Activated T-cell treated with anti-CD3 and anti-CD28 coated beads for 24 hours (primary cell): ENCODE measurements at places on chromosomes 1 and 21.

DNA sequence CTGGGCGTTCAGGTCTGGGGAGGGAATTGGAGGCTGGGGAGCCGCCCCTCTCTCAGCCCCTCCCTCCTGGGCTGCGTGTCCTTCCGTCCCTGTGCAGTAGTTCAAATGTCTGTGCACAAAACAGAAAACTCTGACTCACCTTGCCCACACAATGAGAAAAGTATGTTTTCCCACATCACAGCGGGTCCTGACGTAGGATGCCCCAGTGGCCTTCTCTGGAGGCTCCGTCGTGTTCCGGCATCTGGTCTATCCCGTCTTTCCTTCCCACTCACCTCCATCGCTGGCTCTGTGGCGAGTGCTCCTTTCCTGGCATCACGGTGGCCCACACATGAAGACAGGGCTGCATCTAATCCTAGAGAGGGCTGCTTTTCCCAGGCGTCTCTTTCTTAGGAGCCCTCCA lies 224.0 kb downstream of the KAZN start:
- DNase-seq = no peak

- DNase-seq = no peak
Measured at GRCh38 chr1:94037392-94038229, 83.3 kb downstream of the ABCA4 start.

- peak; percentile 60 for DNase-seq
Measured at GRCh38 chr1:32981003-32981901, 16.6 kb upstream of the RNF19B start.

DNA sequence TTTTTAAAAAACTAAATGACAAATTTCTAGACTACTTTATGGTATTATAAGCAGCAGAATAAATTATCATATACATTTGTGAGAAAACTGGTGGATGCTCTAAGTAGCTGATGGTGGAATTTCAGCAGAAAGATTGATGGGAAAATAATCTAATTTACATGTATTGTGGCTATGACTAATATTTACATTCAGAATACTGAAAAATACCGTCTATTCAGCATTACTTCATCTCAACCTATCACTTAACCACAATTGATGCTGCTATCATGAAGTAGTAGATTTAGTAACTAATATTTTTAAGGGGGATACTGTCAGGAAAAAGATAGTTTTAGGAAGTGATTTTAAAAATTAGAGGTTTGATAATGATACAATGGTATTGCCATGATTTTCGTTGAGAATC lies 137.9 kb downstream of the IFI44 start:
- DNase-seq = no peak

DNA sequence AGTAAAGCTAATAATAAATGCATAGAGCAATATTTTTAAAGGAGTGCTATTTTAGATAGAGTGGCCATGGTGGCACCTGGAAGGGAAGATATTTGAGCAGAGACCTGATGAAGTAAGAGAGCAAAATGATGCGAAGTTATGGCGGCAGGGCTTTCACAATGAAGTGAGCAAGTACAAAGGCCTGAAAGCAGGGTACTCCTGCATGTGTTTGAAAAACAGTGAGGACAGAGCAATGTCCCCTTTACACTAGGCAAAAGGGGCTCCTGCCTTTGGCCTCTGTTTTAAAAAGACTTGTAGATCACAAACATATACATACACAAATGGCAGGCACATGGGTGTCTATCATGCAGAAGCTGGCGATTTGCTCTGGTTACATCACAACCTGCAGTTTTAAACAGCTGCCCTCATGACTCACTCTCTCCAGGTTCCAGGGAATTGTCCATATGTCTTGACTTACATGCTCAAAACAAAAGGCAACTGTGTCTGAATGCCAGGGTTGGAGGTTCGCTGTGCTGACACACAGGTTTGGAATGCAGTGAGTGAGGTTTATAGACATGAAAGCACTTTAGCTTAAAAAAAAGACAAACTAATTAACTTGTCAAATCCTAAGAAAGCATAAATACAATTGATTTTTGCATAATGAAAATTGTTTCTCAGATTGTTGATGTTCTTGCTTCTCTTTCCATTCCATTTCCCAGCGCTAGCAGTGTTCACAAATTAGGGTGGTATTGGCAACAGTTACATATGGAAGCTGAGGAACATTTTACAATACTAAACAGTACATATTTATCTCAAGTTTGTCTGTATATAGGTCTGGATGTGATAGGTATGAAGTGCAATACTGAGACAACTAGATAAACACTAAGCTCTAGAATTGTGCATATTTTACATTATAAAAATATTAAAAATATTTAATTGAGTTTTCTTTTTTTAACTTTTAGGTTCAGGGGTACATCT lies 313.9 kb downstream of the BARHL2 start:
- no peak for DNase-seq

- no peak for DNase-seq
Measured at GRCh38 chr1:190399233-190399632, 78.4 kb downstream of the BRINP3 start.

- DNase-seq = no peak
Measured at GRCh38 chr1:234921266-234922062, 207.2 kb downstream of the TOMM20 start.

- no peak for DNase-seq
Measured at GRCh38 chr1:65825741-65826140, 33.0 kb downstream of the PDE4B start.

DNA sequence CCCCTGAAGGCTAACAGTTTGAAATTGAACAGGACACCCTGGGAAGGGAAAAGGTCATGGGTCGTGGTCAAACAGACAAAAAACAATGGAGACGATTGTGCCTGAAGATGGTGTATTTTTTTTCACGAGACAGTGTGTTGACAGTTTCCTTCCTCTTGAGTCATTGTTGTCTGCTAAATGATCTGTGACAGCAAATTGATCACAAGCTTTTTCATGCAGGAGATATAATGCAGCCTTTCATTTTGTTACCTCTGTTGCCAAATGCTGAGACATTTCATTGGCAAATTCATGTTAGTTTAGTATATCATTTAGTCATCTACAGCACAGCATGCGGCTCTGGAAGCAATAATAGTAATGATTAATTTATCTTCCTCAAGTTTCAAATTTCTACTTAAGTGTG lies 27.7 kb downstream of the UBE2U start:
- no peak for DNase-seq

GRCh38 chr1:16349847-16350406 lies 2.4 kb downstream of the FBXO42 start:
- DNase-seq = no peak

DNA sequence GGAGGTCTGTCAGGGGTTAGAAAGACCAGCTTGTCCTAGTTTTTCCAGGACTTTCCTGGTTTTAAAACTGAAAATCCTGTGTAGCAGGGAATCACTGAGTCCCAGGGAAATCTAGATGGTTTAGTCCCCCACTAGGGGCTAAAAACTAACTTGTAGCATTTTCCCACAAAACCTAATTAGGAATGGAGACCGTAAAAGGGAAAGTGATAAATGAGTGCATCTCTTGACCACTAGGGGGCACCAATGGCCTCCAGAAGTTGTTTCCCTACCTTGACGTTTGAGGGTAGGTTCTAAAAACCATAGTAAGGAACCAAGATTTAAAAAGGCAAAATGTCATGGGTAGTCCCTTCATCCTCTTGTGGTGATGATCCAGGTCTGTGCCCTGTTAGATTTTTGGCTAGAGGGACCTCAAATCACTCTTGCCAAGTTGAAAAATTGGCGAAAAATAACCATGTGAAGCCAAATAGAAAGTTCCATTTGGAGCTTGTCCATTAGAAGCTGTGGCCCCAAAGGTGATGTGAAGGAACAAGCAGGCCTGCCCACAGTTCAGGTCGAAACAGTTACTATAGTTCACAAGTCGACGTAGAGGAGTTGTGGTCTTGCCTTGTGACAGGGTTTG lies 24.5 kb downstream of the CLIC6 start:
- DNase-seq = peak; percentile 33

GRCh38 chr1:162390396-162391185 lies 9.1 kb downstream of the C1orf226 start:
- DNase-seq = no peak

- DNase-seq = no peak
Measured at GRCh38 chr21:20377250-20377649, 621.0 kb upstream of the NCAM2 start.

- no peak for DNase-seq
Measured at GRCh38 chr1:55650444-55650843, 435.3 kb upstream of the USP24 start.

- no peak for DNase-seq
Measured at GRCh38 chr1:228902781-228903433, 167.6 kb downstream of the RHOU start.

- DNase-seq = no peak
Measured at GRCh38 chr1:19011845-19012231, 55.4 kb upstream of the IFFO2 start.

- DNase-seq = no peak
Measured at GRCh38 chr1:202565890-202566602, 144.2 kb downstream of the SYT2 start.

DNA sequence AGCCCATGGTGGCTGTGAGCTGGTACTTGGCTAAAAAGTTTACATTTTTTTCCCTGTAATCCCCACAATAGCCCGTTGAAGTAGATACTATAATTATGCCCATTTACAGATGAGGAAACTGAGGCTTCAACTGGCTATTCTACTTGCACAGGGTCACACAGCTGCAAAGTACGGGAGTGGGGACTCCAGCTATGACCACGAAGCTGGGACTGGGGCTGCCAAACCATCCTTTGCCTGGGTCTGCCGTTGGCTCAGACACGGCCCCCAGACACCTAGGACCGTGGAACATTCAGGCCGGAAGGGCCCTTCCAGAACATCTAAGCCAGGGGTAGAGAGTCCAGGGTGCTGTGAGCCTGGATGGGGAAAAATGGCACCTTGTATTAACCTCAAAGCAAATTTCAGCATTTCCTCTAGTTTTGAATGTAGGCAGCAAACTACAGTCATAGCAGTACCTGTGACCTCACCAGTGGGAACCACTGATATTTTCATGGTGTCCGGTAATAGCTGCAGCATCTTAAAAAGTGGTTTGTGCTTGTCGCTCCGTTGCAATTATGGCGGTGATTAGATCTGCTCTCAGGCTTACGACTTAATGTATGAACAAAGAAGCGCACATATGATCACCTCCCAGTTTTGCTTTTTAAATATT lies 4.3 kb downstream of the TP73 start:
- DNase-seq = no peak

GRCh38 chr1:157399343-157399983 lies 152.9 kb downstream of the FCRL5 start:
- no peak for DNase-seq

DNA sequence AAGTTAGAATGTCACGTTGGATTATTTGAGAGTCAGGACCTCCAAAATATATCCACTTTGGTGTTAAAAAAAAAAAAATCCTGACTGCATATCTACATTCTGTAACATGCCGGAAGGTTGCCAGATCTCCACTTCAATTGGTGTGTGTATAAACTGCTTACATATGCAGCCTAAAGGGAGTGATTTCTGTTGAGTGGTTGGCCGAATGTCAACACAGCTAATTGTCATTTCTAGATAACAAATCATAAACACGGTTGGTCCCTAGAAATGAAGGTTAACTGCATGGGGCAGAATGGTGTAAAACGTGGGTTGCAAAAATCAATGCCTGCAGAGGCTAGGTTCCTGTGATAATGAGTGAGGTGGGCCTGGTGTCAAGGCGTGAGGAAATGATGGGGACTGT lies 15.0 kb upstream of the ROR1 start:
- DNase-seq = no peak

- no peak for DNase-seq
Measured at GRCh38 chr1:27968692-27969091, 8.9 kb downstream of the XKR8 start.

DNA sequence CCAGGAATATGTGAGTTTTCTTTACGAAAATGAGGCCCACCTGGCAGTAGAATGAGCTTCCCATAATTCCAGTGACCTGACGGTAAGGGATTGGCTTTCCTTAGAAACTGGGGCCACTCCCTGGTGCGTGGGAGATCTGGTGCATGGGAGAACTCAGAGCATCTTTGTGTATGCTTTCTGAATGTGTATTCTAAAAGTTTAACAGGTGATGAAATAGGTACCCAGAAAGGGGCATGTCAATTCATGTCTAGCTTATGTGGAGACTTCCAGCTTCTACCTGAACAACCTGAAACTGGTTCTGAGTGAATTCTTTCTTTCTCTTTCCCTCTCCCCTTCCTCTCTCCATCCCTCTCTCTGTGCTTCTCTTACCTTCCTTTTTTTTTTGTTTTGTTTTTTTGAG lies 15.2 kb upstream of the FCRLA start:
- DNase-seq = no peak

DNA sequence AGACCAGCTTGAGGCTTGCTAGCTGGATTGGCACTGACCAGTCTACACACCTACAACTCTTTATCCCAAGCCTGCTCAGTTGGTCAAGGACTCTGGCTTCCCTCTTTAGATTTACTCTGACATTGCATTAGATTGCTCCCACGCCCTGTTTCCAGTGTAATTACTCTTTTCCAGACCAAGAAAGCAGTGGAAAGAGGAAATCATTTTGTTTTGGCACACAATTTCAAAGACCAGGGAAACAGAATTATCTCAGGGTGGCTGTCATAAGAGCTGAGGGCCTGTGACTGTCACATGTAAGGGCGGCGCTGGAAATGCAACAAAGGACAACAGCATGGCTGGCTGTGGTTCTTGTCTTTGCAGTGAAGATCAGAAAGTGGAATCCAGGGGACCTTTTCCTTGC lies 302.7 kb downstream of the HHAT start:
- DNase-seq = no peak

DNA sequence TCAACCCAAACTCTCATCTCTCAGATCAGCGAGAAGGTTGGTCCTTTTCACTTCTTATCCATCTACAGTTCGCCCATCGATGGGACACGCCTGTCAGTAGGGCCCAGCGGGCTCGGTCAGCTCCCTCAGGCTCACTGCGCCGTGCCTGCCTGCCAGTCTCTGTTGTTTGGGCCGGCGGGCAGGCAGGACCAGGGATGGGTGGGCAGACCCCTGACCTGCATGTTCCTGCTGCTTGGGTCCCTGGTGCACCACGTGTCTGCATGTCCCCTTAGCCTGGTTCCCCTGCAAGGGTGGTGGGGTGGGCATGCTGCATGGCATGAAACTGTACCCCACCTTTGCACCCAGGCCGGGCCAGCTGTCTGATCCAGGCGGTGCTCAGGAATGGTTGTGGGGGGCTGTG lies 52.4 kb downstream of the PTPRF start:
- DNase-seq = no peak

DNA sequence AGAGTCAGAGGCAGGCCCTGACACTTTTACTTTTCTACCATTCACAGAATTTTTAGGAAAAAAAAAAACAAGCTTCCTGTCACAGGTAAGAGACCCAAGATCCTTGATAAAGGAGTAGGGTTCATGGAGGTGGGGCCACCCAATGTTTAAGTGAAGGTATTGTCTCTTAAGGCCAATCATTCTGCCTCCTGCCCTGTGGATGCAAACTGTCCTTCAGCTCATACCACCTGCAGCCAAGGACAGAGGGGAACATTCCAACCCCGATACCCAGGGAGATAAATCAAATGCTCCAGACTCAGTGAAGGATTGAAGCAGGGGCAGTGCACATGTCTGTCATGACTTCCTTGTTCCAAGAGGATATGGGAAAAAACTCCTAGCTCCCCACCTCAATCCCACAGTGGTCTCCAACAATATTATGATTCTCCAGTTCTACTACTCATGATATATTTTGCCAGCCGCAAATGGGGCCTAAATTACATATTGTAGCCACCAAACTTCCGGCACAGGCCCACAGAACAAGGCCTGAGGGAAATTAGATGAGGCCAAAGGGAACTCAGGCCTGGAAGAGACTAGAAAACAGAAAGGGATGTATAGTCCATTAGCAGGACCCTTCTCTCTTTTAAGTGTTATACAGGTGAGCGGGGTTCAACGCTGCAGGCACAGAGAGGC lies 59.5 kb downstream of the TRABD2B start:
- no peak for DNase-seq
